Subcutaneous preadipocyte (primary cell): ENCODE measurements at places on chromosomes 3 and 15. TPM values are rescaled to one million over a fixed set of nuclear protein-coding genes. Genes with fewer than 3 reads are reported as not detected.

The VWA5B2 gene
- total RNA-seq: not detected in 2 replicates

The ARGFX gene
- total RNA-seq: not detected in 2 replicates

The MTFMT gene
- 22.4 and 24.2 TPM in 2 replicates for total RNA-seq

The GRAMD2A gene
- under 0.01 TPM in 1 of 2 replicates, not detected in the other for total RNA-seq

The FBXO40 gene
- total RNA-seq: not detected in 2 replicates

The DUOXA2 gene
- not detected in 2 replicates for total RNA-seq

The CD96 gene
- not detected in 2 replicates for total RNA-seq

The MAGEF1 gene
- total RNA-seq: 10.9 and 15.8 TPM in 2 replicates
